Calu3 (cell line): ENCODE measurements at places on chromosomes 16 and 17. TPM values are rescaled to one million over a fixed set of nuclear protein-coding genes. Genes with fewer than 3 reads are reported as not detected.

GRCh38 chr16:75556431-75556950, 439 bp upstream of the TMEM231 start:
- H3K27ac ChIP-seq = peak overlapping the region; percentile 48
- no peaks in the 10 kb centered on the region for H3K27me3 ChIP-seq
- DNase-seq = no peak
- peaks cover 34% of the 10 kb centered on the region for H3K4me1 ChIP-seq
- peak overlapping the region; percentile 91 for H3K4me3 ChIP-seq
- peaks cover 31% of the 10 kb centered on the region for H3K36me3 ChIP-seq

- H3K27me3 ChIP-seq = no peaks in the 10 kb centered on the region
- no peak overlapping the region for H3K27ac ChIP-seq
- no peak for DNase-seq
- H3K4me1 ChIP-seq = peaks cover 9% of the 10 kb centered on the region
These were observed 23.2 kb downstream of the COIL start for GRCh38 chr17:56937687-56938086.

GRCh38 chr17:58969156-58969555, 137.5 kb downstream of the TRIM37 start:
- no peaks in the 10 kb centered on the region for H3K27me3 ChIP-seq
- H3K27ac ChIP-seq = no peak overlapping the region
- no peak overlapping the region for H3K4me3 ChIP-seq
- no peaks in the 10 kb centered on the region for H3K36me3 ChIP-seq

DNA sequence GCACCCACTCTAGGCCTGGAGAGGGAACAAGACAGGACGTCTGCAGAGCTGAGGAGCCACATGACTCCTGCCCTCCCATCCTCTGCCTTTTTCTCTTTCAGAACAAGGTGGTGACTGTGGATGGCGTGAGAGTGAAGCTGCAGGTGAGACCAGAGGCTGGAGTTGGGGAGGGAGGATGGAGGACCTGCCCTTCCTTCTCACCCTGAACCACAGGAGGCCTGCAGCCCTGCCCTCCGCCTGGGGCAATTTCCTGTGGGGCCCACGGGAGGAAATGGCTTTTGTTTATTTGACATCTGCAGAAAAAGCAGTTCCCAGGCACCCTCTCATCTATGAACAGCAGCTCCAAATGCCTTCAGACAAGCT, 5.1 kb downstream of the RAB37 start:
- no peak overlapping the region for H3K27ac ChIP-seq
- H3K36me3 ChIP-seq = peaks cover 5% of the 10 kb centered on the region
- H3K4me1 ChIP-seq = peaks cover 26% of the 10 kb centered on the region

DNA sequence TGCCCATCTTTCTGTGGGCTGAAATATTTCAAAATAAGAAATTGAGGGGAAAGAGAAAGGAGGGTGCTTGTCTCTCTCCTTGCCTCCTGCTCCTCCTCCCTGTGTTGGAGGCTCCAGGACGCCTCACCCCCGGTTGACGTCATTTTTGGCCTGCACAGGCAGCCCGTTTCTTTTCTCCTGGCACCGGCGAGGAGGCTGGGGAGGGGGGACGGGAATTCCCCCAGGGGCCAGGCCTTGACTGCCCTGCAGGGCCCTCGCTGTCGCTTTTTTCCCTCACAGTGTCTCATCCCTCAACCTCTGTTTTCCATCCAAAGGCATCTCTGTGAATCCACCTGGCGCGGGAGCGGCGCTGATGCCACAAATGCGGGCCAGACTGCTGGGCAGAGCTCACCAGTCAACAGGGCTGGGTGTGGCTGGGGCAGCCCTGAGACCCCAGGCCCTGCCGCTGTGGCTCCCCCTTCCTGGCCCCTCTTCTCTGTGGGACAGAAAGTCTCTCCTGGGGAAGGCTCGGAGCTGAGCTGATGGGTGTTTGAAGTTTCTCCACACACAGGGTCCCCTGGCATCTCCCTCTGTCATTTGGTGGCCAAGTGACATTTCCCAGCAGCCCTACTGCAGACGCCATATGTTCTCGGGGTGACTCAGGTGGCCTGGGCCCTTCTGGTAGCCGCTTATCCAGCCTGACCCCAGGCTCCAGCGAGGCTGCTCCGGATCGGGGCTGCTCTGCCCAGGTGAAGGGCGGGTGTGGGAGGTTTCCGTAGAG, 16.0 kb downstream of the CENPX start:
- DNase-seq = no peak
- H3K27me3 ChIP-seq = no peaks in the 10 kb centered on the region
- H3K4me1 ChIP-seq = no peaks in the 10 kb centered on the region
- peaks cover 17% of the 10 kb centered on the region for H3K36me3 ChIP-seq

The PRSS33 gene
- 7.9 and 13.2 TPM in 2 replicates for total RNA-seq

The KDM6B gene
- total RNA-seq = 29.0 and 37.3 TPM in 2 replicates
